Fibroblast of lung (primary cell): ENCODE measurements at places on chromosomes 4 and X.

DNA sequence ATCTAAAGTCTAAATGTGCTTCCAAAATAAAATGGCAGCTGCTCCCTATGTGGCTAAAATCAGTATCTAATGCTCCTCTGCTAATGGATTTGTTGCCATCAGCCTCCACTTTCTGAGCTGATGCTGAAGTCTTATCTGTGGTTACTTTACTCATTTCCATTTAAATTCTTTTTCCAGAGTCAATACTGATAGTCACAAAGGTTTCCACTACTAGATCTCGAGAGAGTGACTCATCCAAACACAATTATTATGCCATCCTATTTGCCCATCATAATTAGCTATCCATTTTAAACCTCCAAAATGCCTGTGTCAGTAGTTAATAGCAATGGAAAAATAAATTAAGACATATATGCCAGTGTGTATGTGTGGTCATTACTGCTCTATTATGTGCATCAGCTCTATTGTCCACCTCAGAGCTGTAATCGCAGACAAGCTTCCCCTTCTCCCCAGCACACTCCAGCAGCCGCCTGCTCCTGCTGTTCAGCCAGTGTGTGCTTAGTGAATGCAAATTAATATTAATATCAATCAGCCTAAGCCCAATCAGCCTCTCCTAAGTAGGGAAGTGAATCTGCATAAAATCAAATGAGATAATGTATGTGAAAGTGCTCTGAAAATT is 199.8 kb upstream of the ZIC3 start:
- no peak for DNase-seq
- no peaks in the 10 kb centered on the region for H3K36me3 ChIP-seq
- H3K27ac ChIP-seq, result no peak overlapping the region
- H3K27me3 ChIP-seq, result no peaks in the 10 kb centered on the region
- H3K4me1 ChIP-seq, result no peaks in the 10 kb centered on the region

DNA sequence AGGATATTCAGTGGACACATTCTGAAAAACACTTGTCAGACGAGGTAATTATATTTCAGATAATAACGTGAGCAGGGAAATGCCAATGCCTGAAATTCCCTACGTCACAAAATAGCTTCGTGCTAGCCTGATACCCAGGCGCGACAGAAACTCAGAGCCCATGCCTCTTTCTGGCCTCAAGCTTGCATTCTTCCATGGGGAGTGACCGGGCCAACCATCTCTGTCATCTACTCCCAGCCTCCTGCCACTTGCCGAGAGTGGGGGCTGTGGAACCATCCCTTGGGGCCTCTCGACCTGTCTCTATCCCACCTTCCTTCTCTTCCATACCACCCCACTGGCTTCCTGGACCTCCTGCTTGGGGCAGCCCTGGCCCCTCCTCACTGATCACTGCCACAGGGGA is 34.5 kb upstream of the CDKN2AIP start:
- no peaks in the 10 kb centered on the region for H3K36me3 ChIP-seq
- DNase-seq, result no peak
- no peak overlapping the region for H3K27ac ChIP-seq
- H3K27me3 ChIP-seq, result no peaks in the 10 kb centered on the region
- H3K4me1 ChIP-seq, result no peaks in the 10 kb centered on the region
- no peak overlapping the region for H3K4me3 ChIP-seq

DNA sequence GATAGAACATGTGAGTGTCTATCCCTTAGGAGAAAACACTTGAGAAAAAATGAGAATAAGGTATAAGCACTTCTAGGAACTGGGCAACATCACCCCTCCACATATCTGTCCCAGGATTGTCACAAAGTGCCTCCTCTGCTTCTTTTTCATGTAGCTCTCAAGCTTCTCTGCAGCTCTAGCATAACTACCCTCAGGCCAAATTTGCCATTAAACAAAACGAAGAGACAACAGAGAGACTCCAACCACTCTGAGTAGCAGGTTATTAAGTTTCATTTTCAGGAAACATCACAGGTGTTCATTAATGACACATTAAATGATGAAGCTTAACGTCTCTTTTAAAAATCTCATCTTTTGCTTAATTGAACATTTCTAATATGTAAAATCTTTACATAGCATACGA is 580.0 kb downstream of the GALNTL6 start:
- no peak for DNase-seq
- no peak overlapping the region for H3K27ac ChIP-seq
- H3K27me3 ChIP-seq, result no peaks in the 10 kb centered on the region
- H3K4me3 ChIP-seq, result no peak overlapping the region

GRCh38 chrX:19585332-19586082 is 70.2 kb upstream of the MAP3K15 start:
- H3K27me3 ChIP-seq, result no peaks in the 10 kb centered on the region
- no peaks in the 10 kb centered on the region for H3K4me1 ChIP-seq
- H3K4me3 ChIP-seq, result no peak overlapping the region
- no peaks in the 10 kb centered on the region for H3K36me3 ChIP-seq
- no peak for DNase-seq
- no peak overlapping the region for H3K27ac ChIP-seq

DNA sequence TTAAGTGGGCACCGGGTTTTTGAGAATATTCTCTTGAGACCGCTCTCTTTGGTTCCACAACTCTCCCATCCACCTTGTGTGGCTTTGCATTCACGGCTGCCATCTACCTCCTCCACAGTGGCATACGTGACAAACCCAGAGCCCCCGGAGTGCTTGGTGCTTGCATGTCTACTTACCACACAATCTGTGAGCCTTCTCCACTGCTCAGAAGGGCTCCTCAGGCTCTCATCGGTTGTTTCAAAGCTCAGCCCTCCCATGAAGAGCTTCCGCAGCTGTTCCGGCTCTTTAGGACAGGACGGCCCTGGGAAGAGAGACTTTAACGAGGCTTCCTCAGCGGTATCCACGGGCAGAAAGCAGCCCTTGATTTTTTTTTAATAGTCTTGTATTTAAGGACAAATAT is 167.6 kb upstream of the ANK2 start:
- no peak overlapping the region for H3K4me3 ChIP-seq
- H3K4me1 ChIP-seq, result no peaks in the 10 kb centered on the region
- H3K27ac ChIP-seq, result no peak overlapping the region
- no peaks in the 10 kb centered on the region for H3K27me3 ChIP-seq
